ENCODE measurements at places on chromosomes 5 and 9.

DNA sequence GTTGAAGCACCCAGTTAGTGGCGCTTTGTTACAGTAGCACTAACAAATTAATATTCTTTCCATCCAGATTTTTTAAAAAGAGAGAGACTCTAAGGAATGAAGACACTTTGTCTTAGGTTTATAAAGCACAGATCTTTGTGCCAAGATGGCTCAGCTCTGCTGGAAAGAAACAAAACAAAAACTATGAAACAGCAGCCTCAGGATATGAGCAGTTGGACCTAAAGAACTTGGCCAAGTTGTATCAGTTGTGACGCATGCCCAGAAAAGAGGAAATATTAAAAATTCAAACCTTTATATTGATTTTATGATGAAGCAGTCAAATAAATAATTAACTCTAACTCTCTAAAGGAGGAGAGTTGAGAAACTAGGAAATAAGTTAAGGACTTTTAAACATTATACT lies 427.2 kb downstream of the SPOCK1 start:
- no peak for DNase-seq

DNA sequence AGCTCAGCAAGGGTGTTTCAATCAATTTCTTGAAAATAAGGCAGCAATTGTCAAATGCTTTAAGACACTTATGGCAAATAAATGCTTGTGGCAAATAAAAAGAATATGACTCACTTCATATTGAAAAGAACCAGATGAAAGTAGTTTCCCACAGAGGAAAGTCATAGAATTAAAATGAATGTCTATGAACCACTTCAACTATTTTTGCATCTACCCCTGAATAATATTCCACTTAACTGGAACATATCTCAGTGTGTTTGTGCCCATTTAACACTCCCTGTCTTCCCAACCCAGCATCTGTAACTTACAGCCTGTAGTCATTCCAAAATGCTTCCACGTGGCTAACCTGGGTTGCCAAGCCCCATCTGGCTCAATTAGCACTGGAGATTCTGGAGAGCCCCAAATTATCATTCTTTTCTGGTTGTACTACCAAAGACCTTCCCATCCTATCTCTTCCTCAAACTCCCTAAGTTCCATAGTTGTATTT lies 84.7 kb downstream of the FEM1C start:
- no peak for DNase-seq

GRCh38 chr5:95619096-95619495 lies 791 bp upstream of the GPR150 start:
- no peak for DNase-seq

DNA sequence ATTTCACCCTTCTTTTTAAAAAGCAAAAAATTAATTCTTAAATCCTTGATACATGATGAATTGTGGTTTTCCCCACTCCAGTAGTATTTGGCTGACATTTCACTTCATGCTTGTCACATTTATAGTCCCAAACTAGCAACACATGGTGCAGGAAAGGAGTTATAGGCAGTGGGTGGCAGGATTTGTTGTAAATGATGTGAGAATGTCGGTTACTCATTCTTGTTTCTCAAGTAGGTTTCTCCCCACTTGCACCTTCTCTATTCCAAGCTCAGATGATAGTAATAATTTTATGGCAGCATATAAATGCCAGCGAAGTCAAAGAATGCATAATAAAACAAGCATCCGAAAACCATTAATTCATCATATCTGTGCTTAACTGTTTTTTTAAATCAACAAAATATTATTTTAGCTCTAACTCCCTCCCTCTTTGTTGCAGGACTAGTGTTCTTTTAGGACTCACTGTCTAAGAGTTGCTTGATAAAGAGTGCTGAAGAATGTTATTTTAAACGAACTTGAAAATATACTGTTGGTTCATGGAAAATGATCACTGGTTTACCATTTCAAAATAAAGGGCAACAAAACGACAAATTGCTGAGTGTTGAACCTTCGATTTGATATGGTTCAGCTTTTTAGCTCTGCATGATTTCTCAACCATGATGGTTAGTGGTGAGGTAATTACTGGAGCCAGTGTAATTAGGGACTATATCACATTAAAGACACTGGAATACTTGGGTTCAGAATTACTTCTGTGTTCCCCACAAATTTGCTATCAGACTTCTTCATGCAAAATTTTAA lies 88.1 kb upstream of the ADAMTSL1 start:
- DNase-seq: no peak

DNA sequence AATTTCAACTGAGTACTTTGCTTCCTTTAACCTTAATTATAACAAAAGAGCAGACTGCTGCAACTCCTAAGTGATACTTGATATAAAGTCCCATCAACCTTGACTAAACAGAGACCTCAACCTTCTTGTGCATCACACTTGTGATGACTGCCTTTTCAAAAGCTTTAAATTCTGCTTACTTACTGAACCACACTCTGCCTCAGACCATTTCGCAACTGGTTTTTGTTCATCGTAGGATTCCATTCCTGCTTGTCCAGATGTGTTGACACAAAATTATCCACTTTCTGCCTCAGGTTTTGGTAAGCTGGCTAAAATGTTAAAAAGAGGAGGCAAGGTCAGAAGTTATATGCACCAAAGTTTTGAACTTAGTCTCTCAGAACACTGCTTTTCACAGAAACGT lies 3.5 kb downstream of the BOD1 start:
- no peak for DNase-seq

GRCh38 chr5:177431317-177432142 lies 5.1 kb downstream of the GRK6 start:
- peak; percentile 88 for DNase-seq

All from HL-60 (cell line).